ENCODE measurements at places on chromosomes 4 and X.

DNA sequence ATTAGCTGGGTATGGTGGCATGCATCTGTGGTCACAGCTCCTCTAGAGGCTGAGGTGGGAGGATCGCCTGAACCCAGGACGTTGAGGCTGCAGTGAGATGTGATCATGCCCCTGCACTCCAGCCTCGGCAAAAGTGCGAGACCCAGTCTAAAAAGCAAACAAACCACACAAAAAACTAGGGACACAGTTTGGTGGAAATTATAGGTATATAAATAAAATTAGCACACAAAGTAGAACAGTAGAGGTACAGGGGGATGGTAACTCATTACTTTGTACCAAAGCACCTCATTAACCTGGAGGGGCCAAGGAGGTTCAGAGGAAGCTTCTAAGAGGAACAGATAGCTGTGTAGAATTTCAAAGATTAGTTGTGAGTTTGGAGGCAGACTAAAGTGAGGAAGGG lies 5.1 kb downstream of the VBP1 start:
- peaks cover 39% of the 10 kb centered on the region for H3K36me3 ChIP-seq
- H3K4me3 ChIP-seq = no peak overlapping the region
- no peak for DNase-seq
- peaks cover 10% of the 10 kb centered on the region for H3K4me1 ChIP-seq
- no peak overlapping the region for H3K27ac ChIP-seq
- H3K27me3 ChIP-seq = no peaks in the 10 kb centered on the region

DNA sequence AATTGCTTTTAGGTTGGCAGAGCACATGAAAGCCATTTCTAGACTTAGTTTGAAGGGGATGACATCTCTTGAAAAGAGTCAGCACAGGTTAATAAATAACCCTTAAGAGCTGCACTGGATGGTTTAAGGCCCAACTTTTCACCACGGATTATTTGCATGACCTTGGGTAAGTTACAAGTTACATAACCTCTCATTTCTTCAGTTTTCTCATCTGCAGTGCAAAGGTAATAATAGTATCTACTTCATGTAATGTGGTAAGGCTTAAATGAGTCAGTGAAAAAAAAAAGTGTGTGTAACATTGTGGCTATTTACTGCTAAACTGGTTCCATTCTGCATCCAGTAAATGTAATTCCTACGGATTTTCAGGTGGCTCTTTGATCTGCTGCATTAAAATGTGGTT lies 715.8 kb downstream of the CCSER1 start:
- peaks cover 12% of the 10 kb centered on the region for H3K36me3 ChIP-seq
- H3K4me3 ChIP-seq = no peak overlapping the region
- peaks cover 19% of the 10 kb centered on the region for H3K4me1 ChIP-seq
- DNase-seq = peak; percentile 6
- H3K27me3 ChIP-seq = no peaks in the 10 kb centered on the region

DNA sequence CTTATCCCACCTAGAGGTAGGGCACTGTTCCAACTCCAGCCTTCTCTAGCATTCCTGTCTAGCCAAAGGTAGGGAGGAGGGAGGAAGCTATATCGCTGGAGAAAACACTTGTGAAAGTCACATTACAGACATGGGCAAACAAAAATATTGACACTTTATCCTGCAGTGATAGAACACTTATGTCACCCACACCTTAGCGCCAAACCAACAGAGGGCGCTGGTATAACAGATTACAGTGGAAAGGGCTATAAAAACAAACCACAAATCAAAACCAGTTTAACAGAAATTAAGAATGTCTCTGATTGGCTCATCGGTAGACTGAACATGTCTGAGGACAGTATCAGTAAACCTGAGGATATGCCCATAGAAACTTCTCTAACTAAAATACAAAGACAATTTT lies 451.3 kb downstream of the TLL1 start:
- H3K36me3 ChIP-seq = no peaks in the 10 kb centered on the region
- H3K4me3 ChIP-seq = no peak overlapping the region
- H3K27me3 ChIP-seq = no peaks in the 10 kb centered on the region
- peak; percentile 39 for DNase-seq

GRCh38 chr4:29310252-29310651 lies 1409.9 kb upstream of the PCDH7 start:
- no peaks in the 10 kb centered on the region for H3K27me3 ChIP-seq
- no peak overlapping the region for H3K4me3 ChIP-seq
- H3K27ac ChIP-seq = no peak overlapping the region
- no peak for DNase-seq

GRCh38 chrX:82087699-82088098 lies 885.8 kb downstream of the SH3BGRL start:
- H3K4me3 ChIP-seq = no peak overlapping the region
- no peaks in the 10 kb centered on the region for H3K36me3 ChIP-seq
- peaks cover 9% of the 10 kb centered on the region for H3K4me1 ChIP-seq
- H3K27ac ChIP-seq = no peak overlapping the region
- H3K27me3 ChIP-seq = no peaks in the 10 kb centered on the region

- H3K27me3 ChIP-seq = no peaks in the 10 kb centered on the region
- H3K4me1 ChIP-seq = no peaks in the 10 kb centered on the region
- DNase-seq = no peak
- no peaks in the 10 kb centered on the region for H3K36me3 ChIP-seq
- H3K27ac ChIP-seq = no peak overlapping the region
Observed at GRCh38 chr4:130186931-130187330, 1091.0 kb downstream of the C4orf33 start.

- no peaks in the 10 kb centered on the region for H3K36me3 ChIP-seq
- DNase-seq = peak; percentile 40
- H3K4me1 ChIP-seq = no peaks in the 10 kb centered on the region
- no peak overlapping the region for H3K27ac ChIP-seq
- H3K27me3 ChIP-seq = no peaks in the 10 kb centered on the region
Observed at GRCh38 chr4:27318740-27319139, 458.1 kb downstream of the STIM2 start.

DNA sequence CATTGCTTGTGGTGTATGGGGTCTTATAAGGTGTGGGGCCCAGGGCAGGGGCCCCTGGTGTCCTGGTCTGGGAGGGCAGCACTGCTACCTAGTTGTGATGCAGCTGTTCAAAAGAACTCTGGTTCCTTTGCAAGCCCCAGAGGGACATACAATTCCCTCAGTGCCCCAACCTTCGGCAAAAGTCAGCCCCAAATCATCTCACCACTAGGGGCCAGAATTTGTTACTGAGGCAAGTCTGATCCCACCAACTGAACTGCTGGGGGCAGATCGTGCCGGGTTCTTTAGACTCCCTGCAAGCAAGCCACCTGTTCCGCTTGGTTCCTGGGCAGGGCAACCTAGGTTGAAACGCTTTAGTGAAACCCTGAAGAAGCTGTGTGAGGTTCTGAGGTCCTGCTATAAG lies 180.1 kb upstream of the S100G start:
- H3K36me3 ChIP-seq = no peaks in the 10 kb centered on the region
- H3K27ac ChIP-seq = no peak overlapping the region
- H3K27me3 ChIP-seq = peaks cover 52% of the 10 kb centered on the region

DNA sequence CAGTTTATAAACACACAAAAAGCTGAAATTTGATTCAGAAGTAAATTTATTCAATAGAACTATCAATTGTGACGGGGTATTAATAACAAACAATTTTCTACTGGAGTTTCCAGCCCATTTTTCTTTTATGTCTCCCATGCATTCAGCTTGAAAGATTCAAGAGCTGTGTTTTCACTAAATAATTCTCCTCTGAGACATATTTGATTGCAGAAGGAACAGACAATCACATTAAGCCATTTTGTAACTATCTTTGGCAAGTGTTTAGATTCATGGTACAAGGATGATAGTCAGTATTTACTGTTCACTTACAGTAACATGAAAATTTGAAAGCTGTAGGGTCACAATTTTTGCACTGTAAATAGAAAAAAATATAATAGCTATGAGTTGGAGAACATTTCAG lies 198.4 kb upstream of the TACR3 start:
- no peaks in the 10 kb centered on the region for H3K36me3 ChIP-seq
- no peaks in the 10 kb centered on the region for H3K4me1 ChIP-seq
- no peak overlapping the region for H3K4me3 ChIP-seq
- H3K27me3 ChIP-seq = no peaks in the 10 kb centered on the region

GRCh38 chrX:144334577-144334976 lies 450.7 kb downstream of the UBE2NL start:
- DNase-seq = peak; percentile 32
- no peaks in the 10 kb centered on the region for H3K36me3 ChIP-seq
- peaks cover 7% of the 10 kb centered on the region for H3K4me1 ChIP-seq

- no peak overlapping the region for H3K27ac ChIP-seq
- H3K4me3 ChIP-seq = no peak overlapping the region
- H3K36me3 ChIP-seq = no peaks in the 10 kb centered on the region
- H3K27me3 ChIP-seq = no peaks in the 10 kb centered on the region
Observed at GRCh38 chrX:65821721-65822496, 154.5 kb downstream of the MSN start.

DNA sequence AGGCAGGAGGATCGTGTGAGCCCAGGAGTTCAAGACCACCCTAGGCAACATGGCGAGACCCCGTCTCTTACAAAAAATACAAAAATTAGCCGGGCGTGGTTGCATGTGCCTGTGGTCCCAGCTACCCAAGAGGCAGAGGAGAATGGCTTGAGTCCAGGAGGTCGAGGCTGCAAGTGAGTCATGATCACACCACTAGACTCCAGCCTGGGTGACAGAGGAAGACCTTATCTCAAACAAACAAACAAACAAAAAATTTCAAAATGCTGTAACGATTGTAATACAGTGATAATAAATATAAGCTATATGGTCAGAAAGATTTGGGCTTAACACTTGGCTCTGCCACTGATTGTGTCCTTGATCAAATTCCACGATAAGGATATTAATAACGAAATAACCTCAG lies 24.2 kb downstream of the SLC25A4 start:
- H3K4me3 ChIP-seq = no peak overlapping the region
- no peak overlapping the region for H3K27ac ChIP-seq
- peaks cover 12% of the 10 kb centered on the region for H3K4me1 ChIP-seq
- peaks cover 51% of the 10 kb centered on the region for H3K36me3 ChIP-seq

Data from MCF 10A (cell line).